CD4-positive, alpha-beta T cell treated with Interleukin-4 for 4 hours (primary cell): ENCODE measurements at places on chromosomes 13 and 19.

DNA sequence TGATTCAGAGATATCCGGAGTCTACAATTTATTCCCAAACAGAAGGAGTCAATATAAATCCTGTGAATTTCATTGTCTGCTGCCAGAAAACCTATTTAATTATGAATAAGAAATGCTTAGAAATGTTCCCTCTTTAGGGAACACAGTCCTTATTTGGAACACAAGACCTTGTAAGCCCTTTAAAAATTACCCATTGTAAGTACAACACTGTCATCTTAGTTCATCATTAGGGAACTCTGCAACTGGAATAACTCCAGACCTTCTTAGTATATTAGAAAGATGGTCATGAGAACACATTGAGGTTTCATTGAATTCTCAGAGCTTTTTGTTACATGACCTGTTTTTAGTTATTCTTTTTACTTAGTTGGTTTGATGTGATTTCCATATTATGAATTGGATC lies 548.5 kb upstream of the KLF12 start:
- no peak for DNase-seq

GRCh38 chr13:50631041-50631440 lies 212.5 kb downstream of the DLEU7 start:
- no peak for DNase-seq

- no peak for DNase-seq
Observed at GRCh38 chr19:56949626-56950025, 109.1 kb upstream of the PEG3 start.

DNA sequence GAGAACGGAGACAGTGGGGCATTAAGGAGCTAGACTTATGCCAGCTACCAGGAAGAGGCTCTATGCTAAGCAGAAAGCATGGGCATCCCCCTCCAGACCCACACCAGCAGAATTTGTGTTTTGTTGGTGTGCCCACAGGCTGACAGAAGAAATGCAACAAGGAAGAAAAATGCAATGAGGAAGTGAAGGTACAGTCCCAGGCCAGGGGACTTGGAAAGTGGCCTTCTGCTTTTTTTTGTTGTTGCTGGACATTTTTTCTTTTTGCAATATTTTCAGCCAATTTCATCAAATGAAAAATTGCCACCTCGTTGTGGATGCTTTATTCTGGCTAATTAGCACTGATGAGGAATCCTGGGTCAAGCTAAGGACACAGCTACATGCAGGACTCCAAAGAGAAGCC lies 167.7 kb downstream of the TSHZ3 start:
- DNase-seq: no peak

GRCh38 chr19:17720440-17720839 lies 1.2 kb downstream of the MAP1S start:
- no peak for DNase-seq

- DNase-seq: no peak
Observed at GRCh38 chr13:39601636-39602035, 1.4 kb downstream of the LHFPL6 start.

DNA sequence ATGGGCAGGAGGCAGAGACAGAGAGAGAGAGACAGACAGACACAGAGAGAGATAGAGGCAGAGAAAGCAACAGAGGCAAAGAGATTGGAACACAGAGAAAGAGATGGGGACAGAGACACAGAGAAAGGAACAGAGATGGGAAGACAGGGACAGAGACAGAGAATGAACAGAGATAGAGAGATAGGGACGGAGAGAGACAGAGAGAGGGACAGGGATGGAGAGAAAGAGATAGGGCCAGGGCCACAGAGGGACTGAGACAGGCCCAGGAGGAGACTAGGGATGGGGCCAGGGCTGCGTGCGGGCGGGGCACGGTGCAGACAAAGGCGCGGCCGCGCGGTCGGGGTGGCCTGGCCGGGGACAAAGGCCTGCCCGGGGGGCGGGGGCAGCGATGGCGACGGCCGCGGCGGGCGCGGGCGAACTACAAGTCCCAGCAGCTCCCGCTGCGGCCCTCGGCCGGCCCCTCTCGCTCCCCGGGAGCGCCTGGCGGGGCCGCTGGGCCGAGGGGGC lies at the start of gene ZNF358:
Gene ZNF358, plus strand, starts transcription at position 459 of the 507 bp plus-strand sequence. CDS start 3,140 bp downstream, outside the sequence.
- DNase-seq: no peak

DNA sequence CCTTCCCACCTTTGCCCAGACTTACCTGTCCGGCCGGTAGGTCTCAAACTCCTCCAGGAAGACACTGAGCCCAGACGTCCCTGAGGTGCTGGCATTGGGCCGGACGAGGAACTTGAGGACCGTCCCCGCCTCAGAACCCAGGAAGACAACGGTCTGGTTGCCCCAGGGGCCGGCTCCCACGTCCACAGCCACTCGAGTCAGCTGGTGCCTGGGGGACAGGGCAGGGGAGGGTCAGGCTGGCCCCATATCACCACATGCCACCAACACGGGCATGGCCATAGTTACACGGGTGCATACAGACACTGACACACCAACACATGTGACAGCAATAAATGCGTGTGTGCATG lies 8.4 kb upstream of the LRG1 start:
- DNase-seq: no peak

DNA sequence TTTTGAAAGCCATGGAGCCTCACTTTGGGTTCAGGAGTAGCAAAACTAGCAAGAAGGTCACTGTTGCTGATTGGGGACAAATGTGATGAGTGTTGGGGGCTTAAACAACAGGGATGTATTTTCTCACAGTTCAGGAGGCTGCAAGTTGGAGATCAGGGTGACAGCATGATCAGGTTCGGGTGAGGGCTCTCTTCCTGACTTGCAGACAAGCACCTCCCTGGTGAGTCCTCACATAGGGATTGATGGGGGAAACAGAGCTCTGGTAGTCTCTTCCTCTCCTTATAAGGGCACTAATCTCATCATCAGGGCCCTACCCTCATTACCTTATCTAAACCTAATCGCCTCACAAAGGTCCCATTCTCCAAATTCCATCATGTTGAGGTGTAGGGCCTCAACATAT lies 179.2 kb downstream of the TSHZ3 start:
- DNase-seq: no peak

GRCh38 chr19:30135093-30135757 lies 193.2 kb downstream of the URI1 start:
- no peak for DNase-seq

- no peak for DNase-seq
Observed at GRCh38 chr13:61136515-61136914, 279.1 kb downstream of the PCDH20 start.

GRCh38 chr13:110353339-110353977 lies 46.4 kb downstream of the COL4A2 start:
- no peak for DNase-seq

DNA sequence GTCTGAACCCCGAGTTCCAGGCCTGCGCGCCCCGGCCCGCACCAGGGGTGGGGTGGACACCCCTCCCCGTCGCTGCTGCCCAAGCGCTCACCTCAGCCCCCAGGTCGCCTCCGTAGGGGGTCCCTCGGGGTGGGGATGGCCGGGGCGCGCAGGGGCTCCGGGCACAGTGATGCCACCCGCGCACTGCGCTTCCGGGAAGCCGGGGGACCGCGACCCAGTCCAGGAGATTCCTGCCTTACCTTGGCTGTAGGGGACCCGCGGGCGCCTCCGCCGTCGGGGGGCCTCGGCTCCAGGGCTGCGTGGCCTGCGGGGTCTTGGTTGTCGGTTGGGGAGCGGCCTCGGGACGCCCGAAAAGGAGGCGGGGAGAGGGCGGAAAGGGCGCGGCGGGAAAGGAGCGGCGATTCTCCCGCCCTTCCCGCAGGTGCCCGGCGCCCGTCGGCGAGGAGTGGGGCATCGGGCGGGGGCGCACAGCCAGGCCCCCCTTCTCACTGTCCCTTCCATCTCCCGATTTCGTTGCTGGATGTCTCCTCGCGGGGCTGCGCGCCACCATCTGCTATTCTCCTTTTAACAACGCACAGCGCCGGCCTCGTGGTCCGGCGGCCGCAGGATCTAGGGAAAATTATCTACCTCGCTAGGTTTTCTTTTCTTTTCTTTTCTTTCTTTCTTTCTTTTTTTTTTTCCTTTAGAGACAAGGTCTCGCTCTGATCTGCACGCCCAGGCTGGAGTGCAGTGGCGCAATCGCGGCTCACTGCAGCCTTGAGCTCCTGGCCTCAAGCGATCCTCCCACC lies at the start of gene KEAP1:
Gene KEAP1, minus strand, starts transcription at position 355 of the 788 bp plus-strand sequence. CDS start 3,323 bp downstream, outside the sequence.
- no peak for DNase-seq

DNA sequence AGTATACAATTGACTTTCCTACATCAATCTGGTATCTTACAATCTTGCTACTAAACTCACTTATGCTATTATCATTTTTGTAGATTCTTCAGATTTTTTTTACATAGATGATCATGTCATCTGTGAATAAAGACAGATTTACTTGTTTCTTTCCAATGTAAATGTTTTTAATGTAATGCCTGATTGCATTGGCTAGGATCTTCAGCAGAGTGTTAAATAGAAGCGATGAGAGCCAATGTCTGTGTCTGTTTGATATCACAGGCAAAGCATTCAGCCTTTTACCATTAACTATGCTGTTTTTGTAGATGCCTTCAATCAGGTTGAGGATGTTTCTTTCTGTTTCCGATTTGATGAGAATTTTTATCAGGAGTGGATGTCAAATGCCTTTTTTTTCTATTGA lies 19.2 kb downstream of the SLAIN1 start:
- no peak for DNase-seq

GRCh38 chr13:77390391-77390790 lies 63.5 kb upstream of the MYCBP2 start:
- no peak for DNase-seq

- no peak for DNase-seq
Observed at GRCh38 chr13:85564598-85564997, 234.6 kb downstream of the SLITRK6 start.

DNA sequence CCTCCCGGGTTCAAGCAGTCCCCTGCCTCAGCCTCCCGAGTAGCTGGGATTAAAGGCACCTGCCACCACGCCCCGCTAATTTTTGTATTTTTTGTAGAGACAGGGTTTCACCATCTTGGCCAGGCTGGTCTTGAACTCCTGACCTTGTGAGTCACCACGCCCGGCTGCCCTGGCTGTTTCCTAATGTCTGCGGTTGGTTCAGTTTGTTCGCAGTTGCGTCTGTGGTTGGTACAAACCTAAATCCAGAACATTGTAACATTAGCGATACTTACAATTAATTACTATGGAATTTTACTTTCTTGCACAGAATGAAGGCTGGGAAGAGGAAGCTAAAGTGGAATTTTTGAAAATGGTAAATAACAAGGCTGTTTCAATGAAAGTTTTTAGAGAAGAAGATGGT lies 38.1 kb downstream of the RNF17 start:
- no peak for DNase-seq

DNA sequence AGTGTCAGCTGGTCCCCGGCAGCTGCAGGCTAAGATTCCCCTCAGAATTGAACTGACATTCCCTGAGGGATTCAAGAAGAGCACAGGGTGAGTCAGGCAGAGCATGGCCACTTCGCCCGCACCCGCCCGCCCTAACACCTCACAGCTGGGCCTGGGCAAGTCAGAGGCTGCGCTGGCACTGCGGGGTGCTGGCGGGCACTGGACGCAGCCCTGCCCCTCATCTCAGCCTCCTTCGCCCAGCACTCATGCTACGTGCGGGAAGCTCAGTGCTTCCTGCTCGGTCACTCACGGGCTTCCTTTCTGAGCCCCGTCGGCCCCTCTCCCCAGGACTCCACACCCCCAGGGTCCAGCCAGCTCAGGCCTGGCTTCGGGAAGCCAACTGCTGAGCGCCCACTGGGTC lies 56.9 kb downstream of the MLLT1 start:
- no peak for DNase-seq
